ENCODE measurements at places on chromosomes 3 and 15.

- DNase-seq = no peak
Observed at GRCh38 chr3:98746882-98747281, 16.3 kb upstream of the ST3GAL6 start.

- DNase-seq = no peak
Observed at GRCh38 chr3:39428745-39429201, 22.3 kb downstream of the RPSA start.

- no peak for DNase-seq
Observed at GRCh38 chr15:35490511-35490910, 55.5 kb downstream of the DPH6 start.

DNA sequence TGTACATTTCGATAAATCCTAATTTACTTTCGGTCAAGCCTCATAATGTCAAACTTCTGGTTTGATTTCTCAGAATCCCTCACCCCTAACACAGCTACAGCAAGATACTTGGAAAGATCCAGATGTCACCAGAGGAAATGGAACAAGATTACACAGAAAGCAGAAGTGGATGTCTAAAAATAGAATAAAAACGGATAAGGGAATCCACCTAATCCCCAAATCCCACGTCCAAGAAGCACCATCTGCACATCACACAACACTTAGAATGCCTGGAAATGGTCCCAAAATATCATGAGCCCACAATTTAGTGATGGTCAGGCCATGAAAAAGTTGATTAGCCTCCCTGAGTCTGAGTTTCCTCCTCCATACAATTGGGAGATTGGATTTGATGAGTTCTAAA is 61.7 kb downstream of the AGTR1 start:
- no peak for DNase-seq

DNA sequence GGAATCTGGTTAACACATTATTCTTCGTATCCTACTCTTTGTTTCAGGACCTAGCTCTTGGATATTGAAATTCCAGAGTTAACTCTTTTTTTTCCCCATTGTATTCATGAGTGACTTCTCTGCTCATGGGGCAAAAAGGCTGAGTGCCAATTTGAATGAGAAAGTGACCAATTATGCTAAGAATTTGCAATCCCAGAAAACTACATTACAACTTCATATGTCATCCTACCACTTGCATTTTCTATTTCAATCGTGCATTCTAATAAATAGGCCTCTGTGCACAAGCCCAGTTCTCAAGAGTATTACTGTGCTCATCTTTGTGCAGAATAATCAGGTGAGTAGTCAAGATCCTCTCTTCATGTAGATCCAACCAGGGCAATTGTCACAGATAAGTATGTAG is 537.8 kb downstream of the OTOL1 start:
- no peak for DNase-seq

GRCh38 chr3:65677486-65678010 is 361.2 kb downstream of the MAGI1 start:
- DNase-seq = no peak

GRCh38 chr3:120147072-120147871 is 53.0 kb upstream of the GSK3B start:
- no peak for DNase-seq

- no peak for DNase-seq
Observed at GRCh38 chr3:100899440-100900091, 93.7 kb downstream of the ABI3BP start.

- no peak for DNase-seq
Observed at GRCh38 chr3:55174747-55175146, 246.9 kb upstream of the LRTM1 start.

- no peak for DNase-seq
Observed at GRCh38 chr3:13728487-13728886, 151.4 kb downstream of the WNT7A start.
